ENCODE measurements at places on chromosomes 13 and 19.

GRCh38 chr19:34244611-34245299 lies 9.6 kb upstream of the GARRE1 start:
- DNase-seq = no peak

DNA sequence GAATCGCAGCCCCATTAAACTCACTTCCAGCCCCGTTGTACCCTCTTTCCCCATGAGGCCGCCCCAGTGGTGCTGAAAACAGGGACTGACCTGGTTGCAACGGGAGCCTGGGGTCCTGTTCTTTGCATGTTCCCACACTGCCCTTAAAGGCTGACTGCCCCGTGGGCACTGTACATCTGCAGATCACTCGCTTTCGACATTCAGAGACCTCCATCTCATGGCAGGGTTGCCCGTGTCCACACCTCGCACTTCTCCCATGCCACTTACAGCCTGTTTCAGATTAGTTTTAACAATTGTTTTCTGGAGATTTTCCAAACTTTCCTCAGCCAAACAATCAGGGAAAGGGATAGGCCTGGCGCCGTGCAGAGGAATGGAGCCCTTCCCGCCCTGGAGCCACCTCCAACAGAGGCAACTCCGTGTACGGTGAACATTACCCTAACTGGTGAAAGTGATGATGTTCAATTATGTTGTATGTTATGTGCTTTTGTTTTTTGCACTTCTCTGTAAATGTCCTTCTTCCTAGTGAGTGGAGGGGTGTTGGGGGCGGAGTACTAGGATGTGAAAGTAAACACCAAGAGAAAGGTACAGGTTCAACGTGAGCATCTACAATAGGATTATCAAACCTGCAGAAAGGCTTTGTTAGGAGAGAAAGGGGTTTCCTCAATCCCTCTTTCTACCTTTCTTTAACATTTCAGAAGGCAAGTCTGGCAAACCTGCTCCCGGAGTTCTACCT lies 262.8 kb downstream of the FOXO1 start:
- DNase-seq = no peak

- no peak for DNase-seq
Measured at GRCh38 chr19:16136185-16136999, 7.1 kb upstream of the HSH2D start.

DNA sequence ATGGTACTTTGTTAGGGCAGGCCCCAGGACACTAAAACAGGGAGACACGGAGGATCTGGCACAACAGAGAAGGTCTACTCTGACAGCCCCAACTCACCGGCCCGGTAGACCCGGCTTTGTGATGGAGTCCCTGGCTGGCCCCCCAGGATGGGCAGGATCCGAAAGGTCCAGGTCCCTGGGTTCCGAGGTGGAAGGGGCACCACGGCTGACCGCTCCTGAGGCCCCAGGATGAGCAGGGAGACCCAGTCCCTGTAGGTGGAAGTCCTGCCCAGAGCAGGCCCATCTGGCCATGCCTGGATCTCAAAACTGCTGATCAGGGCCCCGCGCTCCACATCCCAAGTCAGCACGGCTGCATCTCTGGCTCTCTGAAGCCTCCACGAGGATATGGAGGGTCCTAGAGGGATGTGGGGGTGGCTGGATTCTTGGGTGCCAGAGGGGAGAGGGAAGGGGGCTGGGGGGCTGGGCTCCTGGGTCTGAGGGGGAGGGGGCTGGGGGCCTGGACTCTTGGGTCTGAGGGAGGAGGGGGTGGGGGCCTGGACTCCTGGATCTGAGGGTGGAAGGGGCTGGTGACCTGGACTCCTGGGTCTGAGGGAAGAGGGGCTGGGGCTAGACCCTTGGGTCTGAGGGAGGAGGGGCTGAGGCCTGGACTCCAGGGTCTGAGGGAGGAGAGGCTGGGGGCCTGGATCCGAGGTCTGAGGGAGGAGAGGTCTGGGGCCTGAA lies 4.6 kb downstream of the VSIG10L start:
- no peak for DNase-seq

GRCh38 chr13:107209824-107210722 lies 642.1 kb upstream of the ARGLU1 start:
- DNase-seq = no peak

- DNase-seq = no peak
Measured at GRCh38 chr13:61432029-61432428, 16.4 kb upstream of the PCDH20 start.

DNA sequence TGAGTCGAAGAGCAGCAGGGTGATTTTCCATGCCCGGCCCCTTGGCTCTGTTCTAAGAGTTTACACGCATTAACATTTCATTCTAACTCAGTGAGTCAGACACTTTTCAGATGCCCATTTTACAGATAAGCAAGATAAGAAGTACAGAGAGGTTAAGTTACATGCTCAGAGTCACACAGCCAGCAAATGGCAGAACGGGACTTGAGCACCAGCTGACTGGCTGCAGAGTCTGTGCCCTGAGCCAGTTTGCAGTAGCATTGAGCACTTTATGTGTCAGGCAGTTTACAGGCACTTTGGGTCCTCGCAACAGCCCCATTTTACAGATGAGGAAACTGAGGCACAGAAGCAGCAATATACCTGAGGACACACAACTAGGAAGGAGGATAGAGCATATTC lies 19.0 kb downstream of the CCDC8 start:
- DNase-seq = no peak

DNA sequence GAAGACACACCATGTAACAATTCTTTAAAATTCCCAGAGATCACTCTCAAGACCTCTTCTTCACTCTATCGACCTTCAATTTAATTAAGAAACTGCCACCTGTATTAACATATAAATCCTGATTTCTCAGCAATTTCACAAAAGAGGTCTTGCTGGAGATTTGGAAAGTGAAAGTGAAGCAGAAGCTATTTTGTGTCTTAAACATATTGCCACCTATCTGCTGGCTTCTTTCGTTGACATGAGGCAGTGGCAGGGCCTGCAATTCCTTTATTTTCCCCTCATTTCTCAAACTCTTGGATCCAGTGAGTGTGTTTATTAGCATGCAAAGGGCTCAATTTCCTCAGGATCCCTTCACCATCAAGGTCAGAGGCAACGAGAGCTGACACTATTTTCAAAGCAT lies 780.2 kb upstream of the SLITRK1 start:
- DNase-seq = no peak

DNA sequence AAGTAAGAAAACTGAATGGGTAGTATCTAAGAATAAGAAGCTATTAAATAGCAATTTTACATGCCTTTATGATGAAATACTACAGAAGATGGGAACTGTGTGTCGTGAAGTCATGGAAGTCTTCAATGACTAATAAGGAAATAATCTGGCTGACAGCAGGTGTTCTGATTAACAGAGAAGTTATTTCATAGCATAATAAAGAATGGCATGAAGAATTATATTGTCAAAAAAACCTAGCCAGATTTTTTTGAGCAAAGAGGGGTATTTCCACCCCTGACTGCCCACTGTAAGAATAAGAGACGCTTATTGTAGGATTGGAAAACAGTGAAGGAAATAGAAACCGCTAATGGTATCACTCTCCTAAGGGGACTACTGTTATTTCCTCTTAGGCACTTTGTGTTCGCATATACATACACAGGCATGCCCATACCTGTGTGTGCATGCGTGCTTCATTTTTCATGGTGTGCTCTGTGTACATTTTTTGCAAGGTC lies 318.8 kb downstream of the SHISA2 start:
- no peak for DNase-seq

DNA sequence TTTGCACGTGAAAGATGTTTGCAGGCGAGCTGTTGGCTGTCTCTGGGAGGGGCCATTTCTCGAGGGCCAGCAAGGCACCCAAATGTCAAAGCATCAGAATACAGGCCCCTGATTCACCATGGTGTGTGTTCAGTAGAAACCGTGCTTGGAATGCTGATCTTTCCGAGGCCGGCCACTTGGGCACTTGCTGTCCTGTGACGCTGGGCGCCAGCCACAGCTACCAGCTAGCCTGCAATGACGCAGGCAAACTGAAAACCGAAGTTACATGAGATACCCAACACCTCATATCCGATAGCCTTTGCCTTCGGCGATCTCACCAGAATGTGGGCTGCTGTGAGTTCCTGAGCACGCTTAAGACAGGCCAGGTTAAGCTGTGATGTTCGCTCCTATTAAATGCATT lies 12.0 kb downstream of the THOP1 start:
- no peak for DNase-seq

GRCh38 chr13:23411220-23411619 lies 22.3 kb downstream of the SACS start:
- no peak for DNase-seq

- peak; percentile 46 for DNase-seq
Measured at GRCh38 chr19:57103573-57104277, 16.1 kb upstream of the USP29 start.

DNA sequence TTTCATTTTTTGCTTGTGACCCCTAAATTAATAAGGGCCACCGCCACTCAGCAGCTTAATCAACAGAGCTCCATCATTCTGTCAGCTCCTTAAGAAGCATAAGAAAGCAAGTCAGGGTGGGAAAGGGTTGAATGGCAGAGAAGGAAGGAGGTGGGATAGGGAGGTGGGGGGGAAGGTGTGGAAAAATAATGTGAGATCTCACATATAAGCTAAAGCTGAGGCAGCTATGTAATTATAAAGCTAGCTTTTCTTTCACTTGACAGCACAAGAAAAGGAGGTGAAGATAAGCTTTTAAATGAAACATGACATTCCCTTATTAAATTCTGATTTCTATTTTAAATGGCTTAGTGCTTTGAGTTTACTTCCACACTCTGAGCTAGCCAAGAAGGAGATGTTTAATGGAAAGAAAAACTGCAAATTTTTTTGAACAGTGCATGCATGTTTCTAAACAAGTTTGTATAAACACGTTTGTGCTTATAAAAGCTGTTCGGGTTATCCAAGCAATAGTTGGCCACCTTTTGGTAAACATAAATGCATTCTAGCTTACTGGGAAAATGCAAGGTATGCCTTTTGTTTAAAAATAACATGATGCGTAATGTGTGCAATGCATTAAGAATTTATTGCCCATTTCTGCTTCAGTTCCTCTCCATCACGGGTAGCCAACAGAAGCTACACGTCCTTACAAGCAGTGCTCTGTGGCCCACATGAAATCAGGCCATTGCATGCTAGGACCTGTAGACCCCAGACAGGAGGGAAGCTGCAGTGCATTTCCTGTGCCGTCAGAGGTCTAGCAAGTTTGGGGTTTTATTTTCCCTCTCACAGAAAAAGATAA lies 96.2 kb downstream of the LHFPL6 start:
- DNase-seq = no peak

DNA sequence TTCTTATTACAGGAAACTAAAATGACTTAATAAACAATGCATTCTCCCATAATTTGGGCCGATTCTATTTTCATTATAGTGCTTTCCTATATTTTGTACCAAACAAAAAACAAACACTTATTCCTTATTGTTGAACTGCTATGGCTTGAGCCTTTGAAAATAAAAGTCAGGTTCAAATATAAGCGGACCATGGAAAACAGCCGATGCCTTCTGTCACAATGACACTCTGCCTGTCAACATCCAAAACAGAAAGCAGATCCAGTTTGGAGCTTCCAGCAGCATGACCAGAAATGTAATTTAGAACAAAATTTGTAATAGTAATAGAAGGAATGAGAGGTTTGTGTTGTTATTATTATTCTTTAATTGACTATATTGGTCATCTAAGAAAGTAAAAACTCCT lies 194.5 kb downstream of the LHFPL6 start:
- no peak for DNase-seq

GRCh38 chr19:35347930-35348298 lies 212 bp downstream of the FFAR1 start:
- no peak for DNase-seq

DNA sequence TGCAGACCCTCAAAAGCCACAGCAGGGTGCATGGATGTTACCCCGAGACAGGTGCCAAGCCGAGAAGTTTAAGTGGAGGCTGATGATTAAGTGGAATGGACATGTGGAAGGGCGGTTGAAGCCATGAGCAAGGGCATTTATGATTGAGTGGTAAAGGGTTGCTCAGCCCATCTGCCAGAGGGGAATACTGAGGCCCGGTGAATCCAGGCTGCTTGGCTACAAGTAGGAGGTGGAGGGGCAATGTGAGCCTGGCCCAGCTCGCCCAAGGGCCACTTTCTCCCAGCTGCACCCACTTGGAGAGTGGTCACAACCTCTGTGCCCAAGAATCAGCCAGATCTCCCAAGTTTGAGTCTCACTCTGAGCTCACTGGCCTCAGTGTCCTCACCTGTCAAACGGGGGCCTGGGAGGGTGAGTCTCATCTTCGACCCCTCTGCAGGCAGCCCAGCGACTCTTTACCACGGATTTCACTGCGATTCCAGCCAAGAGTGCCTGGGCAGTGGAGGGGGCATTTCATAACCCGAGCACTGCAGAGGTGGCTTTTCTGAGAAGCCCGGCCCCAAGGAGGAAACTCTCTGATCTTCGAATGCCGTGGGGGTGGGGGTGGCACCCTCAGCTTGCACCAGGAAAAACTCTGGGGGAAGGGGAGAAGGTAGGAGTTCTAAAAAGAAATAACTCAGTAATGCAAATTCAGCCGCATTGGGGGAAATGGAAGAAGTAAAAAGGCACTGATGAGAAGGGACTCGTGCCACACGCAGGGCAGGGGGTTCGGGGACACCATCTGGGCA lies 62.9 kb upstream of the KLF2 start:
- peak; percentile 53 for DNase-seq

GRCh38 chr19:42857544-42857867 lies 22.0 kb downstream of the PSG1 start:
- DNase-seq = no peak

DNA sequence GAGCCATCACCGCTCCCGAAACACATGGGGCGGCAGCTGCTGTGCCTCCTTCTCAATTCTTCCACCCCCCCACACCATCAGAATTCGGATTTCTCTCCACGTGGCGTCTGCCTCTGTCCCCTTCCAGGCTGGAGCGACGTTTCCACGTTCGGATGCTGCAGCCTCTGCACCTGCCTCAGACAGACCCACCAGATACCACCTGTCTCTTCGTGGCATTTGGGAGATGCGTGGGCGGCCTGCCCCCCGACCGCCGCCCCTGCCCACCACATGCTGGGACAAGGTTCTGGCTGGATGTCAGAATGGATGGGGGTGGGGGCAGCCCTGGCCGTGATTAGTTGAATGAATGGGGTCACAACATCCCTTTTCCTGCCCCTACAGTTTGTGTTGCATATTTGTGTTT lies 90.0 kb downstream of the SLC7A1 start:
- no peak for DNase-seq

DNA sequence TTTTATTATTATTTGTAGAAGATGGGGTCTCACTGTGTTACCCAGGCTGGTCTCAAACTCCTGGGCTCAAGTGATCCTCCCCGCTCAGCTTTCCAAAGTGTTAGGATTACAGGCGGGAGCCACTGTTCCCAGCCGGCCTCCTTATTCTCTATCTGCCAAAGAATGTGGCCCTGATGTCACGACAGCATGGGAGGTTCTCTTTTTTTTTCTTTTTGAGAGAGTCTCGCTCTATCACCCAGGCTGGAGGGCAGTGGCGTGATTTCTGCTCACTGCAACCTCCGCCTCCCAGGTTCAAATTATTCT lies 23.5 kb downstream of the CARM1 start:
- DNase-seq = no peak

GRCh38 chr13:52047463-52047862 lies 23.0 kb downstream of the UTP14C start:
- DNase-seq = no peak

- DNase-seq = no peak
Measured at GRCh38 chr13:79989217-79989661, 351.7 kb downstream of the SPRY2 start.
